Nucleus accumbens (tissue), 56 donors: ENCODE measurements at places on chromosomes 5 and 9.

DNA sequence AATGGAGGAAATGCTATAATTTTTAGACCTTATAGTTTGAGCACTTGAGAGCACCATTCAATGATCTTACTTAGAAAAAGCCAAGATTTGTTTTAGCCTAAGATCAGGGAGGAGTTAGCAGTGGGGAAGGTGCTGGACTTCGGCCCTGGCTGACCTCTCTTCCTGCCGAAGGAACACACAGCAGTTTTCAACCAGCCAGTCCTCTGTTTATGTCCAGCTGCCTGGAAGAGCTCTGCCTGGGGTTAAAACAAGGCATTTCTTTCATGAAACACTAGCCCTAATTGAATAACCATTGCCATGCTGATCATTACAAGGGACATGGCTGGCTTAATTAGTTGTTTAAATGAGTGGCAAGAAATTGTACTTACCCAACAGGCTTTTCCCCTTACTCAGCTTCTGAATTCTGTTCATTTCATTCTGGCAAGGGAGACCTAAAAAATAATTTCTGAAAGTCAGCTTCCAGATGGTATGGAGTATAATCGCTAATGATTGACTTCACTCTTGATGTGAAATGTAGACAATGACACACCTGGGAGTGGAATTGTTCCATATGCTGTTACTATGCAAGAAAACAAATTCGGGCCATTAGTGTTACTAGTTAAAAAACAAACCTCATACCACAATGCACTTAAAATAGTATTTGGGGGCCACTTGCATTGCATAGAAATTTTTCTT is 514.2 kb downstream of the SPOCK1 start:
- DNase-seq: no peak

GRCh38 chr5:14674983-14675854 is 10.7 kb downstream of the OTULIN start:
- no peak for DNase-seq

- DNase-seq: no peak
These were observed 473.5 kb downstream of the ACTL7B start for GRCh38 chr9:108382310-108382709.

DNA sequence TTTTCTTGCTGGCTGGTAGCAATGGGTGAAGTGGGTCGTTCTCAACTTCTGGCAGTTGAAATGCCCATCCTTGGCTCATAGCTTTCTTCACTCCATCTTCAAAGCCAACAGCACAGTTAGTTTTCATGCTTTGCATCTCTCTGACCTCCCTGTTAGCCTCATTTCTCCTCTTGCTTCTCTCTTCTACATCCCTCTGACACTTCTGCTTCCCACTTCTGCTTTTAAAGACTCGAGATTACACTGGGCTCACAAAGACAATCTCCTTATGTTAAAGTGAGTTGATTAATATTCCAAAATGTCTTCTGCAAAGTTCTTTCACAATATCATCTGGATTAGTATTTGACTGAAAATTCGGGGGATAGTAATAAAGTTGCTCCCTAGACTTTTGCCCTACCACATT is 684.8 kb upstream of the CCNG1 start:
- no peak for DNase-seq

DNA sequence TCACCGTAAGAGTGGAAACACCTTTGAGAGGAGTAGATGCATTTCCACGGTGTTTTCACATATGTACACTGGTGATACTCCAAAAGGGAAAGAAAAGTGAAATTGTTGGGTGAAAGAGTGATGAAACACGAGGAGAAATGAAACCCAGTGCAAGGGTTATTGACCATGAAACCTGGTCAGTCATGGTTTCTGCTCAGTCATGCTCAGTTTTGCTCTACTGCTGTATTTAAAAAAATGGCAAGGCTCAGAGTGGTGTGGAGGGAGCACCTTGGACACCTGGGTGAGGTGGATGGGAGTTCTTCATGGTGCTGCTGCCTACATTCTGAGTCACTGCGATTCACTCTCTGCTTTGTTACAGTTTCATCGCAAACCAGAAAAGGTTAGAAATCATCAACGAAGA is 32.3 kb downstream of the NTRK2 start:
- DNase-seq: no peak

DNA sequence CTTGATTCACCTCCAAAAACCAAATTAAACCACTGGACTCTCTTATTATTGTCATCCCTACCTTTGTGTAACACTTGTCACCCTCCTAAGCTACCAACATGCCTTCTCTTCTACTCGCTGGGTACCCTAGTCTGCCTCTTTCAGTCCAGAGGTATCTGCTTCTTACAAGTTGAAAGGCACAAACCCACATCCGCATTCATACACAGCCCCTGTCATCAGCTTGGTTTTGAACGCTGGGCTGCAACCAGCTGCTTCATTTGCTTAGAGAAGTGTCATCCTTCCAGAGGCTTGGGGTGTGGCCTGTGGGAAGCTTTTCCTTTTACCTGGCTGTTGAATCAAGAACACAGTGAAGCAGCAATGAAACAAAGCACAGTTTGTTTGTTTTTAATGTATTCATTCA is 138.8 kb upstream of the WWC1 start:
- no peak for DNase-seq

DNA sequence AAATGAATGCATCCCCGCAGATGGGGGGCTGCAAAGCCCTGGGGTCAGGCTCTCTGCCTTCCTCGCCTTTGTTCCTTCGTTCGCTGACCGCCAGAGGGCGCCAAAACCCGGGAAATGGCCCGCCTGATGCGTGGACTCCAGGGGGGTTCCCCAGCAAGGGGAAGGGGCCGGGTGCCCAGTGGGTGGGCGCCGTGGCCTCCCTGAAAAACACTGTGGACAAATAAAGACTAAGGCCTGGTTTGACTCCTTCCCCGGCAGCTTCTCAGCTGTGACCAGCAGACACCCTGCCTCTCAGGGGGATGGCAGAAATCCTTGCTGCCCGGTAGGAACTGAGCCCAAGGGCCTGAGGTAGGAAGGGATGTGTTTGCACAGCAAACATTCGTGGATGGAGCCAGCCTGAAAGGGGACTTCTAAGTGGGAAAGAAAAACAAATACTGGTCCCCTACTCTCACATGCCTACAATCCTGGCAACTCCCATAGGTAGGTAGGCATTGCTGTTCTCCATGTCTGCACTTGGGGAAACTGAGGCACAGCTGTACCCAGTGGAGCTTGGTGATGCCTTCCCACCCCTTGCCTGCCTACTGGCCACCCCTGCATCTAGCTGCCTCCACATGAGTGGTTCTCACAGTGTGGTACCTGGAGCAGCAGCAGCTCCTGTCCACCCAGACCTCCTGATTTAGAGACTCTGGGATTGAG is 57.7 kb downstream of the DUSP1 start:
- peak; percentile 48 for DNase-seq

GRCh38 chr5:123929055-123929474 is 417.1 kb downstream of the CSNK1G3 start:
- no peak for DNase-seq

GRCh38 chr9:1977026-1977425 is 38.1 kb upstream of the SMARCA2 start:
- no peak for DNase-seq

- no peak for DNase-seq
These were observed 61.0 kb downstream of the GALNT10 start for GRCh38 chr5:154251529-154251928.

DNA sequence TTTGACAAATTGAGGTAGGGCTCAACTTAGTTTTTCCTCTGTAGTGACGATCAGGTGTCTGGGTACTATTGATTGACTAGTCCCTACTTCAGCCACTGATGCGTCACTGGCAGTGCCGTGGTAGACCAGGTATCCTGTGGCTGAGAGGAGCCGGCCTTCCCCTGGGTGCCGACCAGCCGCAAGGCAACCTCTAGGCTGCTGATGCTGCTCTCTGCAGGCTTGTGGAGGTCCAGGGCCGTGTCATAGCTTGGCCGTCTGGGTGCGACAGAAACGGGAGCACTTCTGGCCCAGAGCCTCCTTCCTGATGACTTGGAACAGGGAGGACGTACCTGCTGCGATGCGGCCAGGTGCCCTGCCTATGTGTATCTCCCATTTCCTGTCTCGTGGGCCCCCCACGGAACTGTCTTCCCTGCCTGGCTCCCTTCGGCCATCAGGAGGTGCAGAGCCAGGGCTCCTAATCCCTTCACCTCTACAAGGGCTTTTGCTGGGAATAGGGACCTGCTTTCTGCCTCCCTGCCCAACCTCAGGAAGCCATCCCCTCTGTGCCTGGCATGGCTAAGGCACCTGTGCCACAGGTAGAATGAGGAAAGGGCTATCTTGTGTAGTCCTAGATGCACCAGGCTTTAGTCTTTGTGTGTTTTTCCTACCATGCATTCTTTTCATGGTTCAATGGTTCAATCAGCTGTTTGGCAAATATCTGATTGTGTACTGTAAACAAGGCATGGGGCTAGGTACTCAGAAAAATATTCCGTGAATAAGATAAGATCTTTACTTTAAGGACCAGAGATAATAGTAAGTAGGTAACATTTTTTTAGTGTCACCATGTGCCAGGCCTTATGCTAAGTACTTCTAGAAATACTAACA is 44.6 kb downstream of the MVB12B start:
- DNase-seq: no peak

- no peak for DNase-seq
These were observed 660.8 kb downstream of the TLE1 start for GRCh38 chr9:81028504-81028903.

- no peak for DNase-seq
These were observed 12.8 kb upstream of the PANK3 start for GRCh38 chr5:168592014-168592368.

GRCh38 chr5:57696825-57697570 is 214.4 kb upstream of the ACTBL2 start:
- DNase-seq: no peak

GRCh38 chr5:53201746-53202145 is 92.2 kb upstream of the MOCS2 start:
- DNase-seq: no peak

DNA sequence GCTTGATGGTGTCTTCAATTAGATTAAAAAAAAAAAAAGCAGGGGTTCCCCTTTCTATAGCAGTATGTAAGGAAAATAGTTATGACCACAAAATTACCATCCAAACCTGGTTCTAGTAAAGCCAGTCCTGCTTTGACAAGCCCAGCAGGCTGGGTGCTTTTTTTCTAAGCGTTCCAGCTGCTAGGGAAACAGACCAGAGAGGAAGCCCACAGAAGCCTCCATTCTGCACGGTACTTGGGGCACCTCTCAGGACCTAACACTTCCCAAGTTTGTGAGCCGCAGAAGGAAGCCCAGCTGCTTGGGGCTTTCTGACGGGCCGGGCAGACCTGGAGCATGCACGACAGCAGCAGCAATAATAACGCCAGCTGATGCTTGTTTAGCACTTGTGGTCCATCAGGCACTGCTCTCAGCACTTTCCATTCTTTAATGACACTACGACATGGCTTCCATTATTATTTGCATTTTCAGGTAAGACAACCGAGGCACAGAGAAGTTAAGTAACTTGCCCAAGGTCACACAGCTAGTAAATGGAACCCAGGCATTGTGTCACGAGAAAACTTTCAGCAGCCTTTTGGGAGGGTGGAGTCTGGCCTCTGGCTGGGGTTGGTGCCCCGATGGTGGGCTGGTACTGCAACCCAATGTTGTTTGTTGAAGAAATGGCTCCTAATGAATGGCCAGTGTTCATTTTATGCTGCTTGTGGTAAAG is 15.4 kb downstream of the LMX1B start:
- no peak for DNase-seq

DNA sequence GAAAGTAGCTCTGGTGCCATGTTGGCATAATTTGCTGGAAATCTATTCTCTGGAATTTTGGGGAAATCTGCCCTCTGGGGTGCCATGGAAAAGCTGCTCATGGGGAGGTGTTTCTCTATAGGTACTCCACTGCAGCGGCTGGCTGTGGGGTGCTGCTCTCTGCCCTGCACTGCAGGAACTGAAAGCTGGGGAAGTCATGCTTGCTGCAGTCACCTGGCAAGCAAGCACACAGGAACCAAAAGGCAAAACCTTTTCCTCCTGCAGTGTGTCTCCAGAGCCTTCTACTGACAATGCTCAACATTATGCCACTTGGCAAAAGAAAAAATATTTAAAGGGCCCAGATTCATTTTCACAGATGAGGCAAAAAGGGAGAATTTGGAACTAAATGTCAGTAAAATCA is 25.8 kb upstream of the CARNMT1 start:
- no peak for DNase-seq

GRCh38 chr5:107855171-107855570 is 184.4 kb upstream of the EFNA5 start:
- DNase-seq: no peak

GRCh38 chr9:38439291-38439915 is 15.1 kb upstream of the IGFBPL1 start:
- no peak for DNase-seq

GRCh38 chr5:142613271-142613671 is 72.6 kb downstream of the FGF1 start:
- no peak for DNase-seq

GRCh38 chr9:136700304-136700703 is 12.1 kb upstream of the DIPK1B start:
- no peak for DNase-seq

- no peak for DNase-seq
These were observed 511.6 kb downstream of the DMAC1 start for GRCh38 chr9:7287986-7288385.

GRCh38 chr9:112890106-112891081 is at the start of gene SLC46A2:
SLC46A2 (minus strand) TSS chr9:112890876; CDS start chr9:112890681, 195 bp downstream.
- no peak for DNase-seq

GRCh38 chr5:180137401-180138213 is 66.0 kb upstream of the RNF130 start:
- no peak for DNase-seq

DNA sequence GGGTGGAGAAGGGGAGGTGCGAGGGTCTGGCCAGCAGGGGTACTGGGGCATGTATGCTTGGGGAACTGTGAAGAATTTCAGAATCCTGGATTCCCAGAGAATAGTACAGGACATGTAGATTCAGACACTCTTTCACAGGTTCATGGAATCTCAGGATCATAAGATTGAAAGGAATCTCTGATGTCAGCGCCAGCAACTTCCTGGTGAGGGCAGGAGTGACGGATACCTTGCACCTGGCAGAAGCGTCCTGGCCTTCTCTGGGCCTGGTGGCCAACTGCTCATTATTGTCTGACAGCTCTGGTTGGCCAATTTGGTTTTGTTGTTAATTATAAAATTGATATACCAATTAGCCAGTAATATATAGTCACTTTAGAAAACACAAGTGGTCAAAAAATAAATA is 6.9 kb downstream of the GM2A start:
- no peak for DNase-seq
